PC-9 (cell line): ENCODE measurements at places on chromosomes 3 and 15. TPM values are rescaled to one million over a fixed set of nuclear protein-coding genes. Genes with fewer than 3 reads are reported as not detected.
A peak's percentile ranks its signal among the peaks of the same experiment; 100 is the strongest.

DNA sequence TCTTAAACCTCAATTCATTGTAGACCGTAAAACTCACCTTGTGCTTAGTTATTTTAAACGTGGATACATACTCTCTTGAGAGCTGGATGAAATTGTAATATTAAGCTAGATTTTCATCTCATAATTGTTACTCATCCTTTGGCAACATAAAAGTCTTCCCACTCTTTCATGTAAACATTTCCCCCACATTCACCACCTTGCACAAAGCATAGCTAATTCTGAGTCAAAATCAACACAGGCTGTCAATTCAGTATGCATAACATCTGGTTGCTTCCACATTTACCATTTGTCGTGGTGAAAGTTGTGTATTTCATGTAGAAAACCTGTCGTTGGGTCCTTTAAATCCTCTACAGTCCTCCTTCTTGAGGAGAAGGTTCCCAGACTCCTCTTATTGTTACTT, 524.6 kb downstream of the OTOL1 start:
- H3K27me3 ChIP-seq, result no peaks in the 10 kb centered on the region
- no peaks in the 10 kb centered on the region for H3K4me1 ChIP-seq
- no peak overlapping the region for H3K27ac ChIP-seq
- no peaks in the 10 kb centered on the region for H3K36me3 ChIP-seq

The CISH gene
- total RNA-seq, result 2.7 and 3.2 TPM in 2 replicates

DNA sequence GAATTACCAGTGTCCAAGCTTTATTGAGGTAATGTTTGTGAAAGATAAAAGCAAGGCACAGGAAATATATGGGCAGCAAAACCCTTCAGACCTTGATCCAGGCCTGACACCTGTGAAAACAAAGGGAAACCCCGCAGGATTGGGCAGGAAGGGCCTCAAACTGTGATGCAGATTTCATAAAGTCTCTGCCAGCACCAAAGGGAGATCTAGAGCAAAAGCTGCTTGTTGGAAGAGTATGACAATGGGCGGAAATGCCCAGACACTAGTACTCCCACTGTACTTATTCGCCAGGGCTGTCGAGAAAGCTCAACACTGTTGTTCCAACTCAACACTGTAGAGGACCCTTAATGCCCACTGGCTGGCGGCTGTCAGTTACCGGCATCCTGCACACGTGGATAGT, 207.9 kb downstream of the CD47 start:
- no peak for DNase-seq
- no peaks in the 10 kb centered on the region for H3K36me3 ChIP-seq

DNA sequence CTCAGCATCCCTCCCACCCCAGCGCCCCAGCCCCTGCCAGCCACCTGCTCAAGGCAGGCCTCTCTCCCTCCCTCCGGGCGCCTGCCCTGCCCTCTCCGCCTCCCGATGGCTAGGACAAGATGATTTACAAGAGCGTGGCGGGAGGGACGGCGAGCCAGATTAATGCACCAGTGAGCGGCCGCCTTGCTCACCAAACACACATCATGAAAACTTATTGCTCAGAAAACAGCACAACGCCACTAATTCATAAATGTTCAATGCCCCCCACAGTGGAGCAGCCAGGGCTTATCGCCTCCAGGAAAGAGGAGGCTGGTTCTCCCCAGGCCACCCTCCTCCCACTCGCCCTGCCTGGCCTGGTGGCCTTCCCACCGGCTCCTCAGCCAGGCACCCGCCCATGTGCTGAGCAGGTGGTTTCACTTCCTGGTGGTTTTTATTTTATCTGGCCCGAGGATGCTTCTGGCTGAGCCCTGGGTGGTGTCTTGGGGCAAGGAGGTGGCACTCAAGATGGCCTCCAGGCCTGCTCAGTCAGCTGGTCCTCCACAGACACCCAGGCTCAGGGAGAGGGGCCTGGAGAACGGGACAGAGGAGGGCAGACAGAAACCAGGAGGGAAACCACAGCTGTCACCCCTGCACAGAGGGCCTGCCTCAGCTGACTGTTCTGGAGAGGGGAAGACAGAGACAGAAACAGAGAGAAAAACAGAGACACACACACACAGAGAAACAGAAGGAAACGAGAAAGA, 284.9 kb downstream of the UACA start:
- DNase-seq, result no peak
- H3K4me3 ChIP-seq, result no peak overlapping the region
- H3K4me1 ChIP-seq, result peaks cover 37% of the 10 kb centered on the region
- H3K36me3 ChIP-seq, result no peaks in the 10 kb centered on the region

The NDN gene
- total RNA-seq, result not detected in 2 replicates

GRCh38 chr3:108389372-108389771, 93.0 kb downstream of the HHLA2 start:
- H3K36me3 ChIP-seq, result no peaks in the 10 kb centered on the region
- no peak overlapping the region for H3K4me3 ChIP-seq
- H3K27ac ChIP-seq, result no peak overlapping the region
- no peak for DNase-seq
- no peaks in the 10 kb centered on the region for H3K27me3 ChIP-seq

The CCR8 gene
- total RNA-seq, result not detected in 2 replicates

GRCh38 chr3:123618076-123618708, 33.3 kb upstream of the HACD2 start:
- H3K4me1 ChIP-seq, result peaks cover 46% of the 10 kb centered on the region
- H3K4me3 ChIP-seq, result no peak overlapping the region
- no peaks in the 10 kb centered on the region for H3K36me3 ChIP-seq
- no peaks in the 10 kb centered on the region for H3K27me3 ChIP-seq

- no peaks in the 10 kb centered on the region for H3K4me1 ChIP-seq
- H3K27ac ChIP-seq, result no peak overlapping the region
- no peak overlapping the region for H3K4me3 ChIP-seq
- H3K27me3 ChIP-seq, result peaks cover 97% of the 10 kb centered on the region
Observed at GRCh38 chr3:10444511-10444910, 60.9 kb downstream of the ATP2B2 start.

The TM4SF18 gene
- total RNA-seq, result not detected in 2 replicates

- no peaks in the 10 kb centered on the region for H3K27me3 ChIP-seq
- H3K4me1 ChIP-seq, result no peaks in the 10 kb centered on the region
- no peak overlapping the region for H3K27ac ChIP-seq
Observed at GRCh38 chr3:158528076-158528674, 42.8 kb upstream of the MLF1 start.

The ALG1L2 gene
- 2.2 and 2.6 TPM in 2 replicates for total RNA-seq

GRCh38 chr15:49330166-49330565, 92.9 kb upstream of the FGF7 start:
- no peak overlapping the region for H3K4me3 ChIP-seq
- no peaks in the 10 kb centered on the region for H3K4me1 ChIP-seq
- no peaks in the 10 kb centered on the region for H3K27me3 ChIP-seq
- DNase-seq, result no peak
- H3K27ac ChIP-seq, result no peak overlapping the region
- no peaks in the 10 kb centered on the region for H3K36me3 ChIP-seq

DNA sequence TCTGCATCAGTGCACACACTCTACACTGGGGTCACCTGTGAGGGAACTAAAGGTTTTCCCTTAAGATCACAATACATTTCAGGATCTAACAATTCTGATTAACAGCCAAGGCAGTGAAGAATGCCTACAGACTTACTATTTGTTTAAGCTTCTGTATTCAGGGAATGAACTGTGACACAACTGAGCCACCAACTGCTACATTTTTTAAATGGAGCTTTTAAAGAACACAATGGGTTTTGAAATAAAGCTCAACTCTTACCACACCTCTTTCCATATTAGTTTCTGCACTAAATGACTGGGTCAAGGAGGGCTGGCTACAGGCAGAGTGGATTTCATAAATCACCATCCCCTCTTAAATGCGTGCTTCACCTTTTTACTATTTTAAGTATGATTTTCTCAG, 100.2 kb downstream of the TMCC1 start:
- no peaks in the 10 kb centered on the region for H3K27me3 ChIP-seq
- H3K36me3 ChIP-seq, result no peaks in the 10 kb centered on the region
- peaks cover 51% of the 10 kb centered on the region for H3K4me1 ChIP-seq
- no peak for DNase-seq

DNA sequence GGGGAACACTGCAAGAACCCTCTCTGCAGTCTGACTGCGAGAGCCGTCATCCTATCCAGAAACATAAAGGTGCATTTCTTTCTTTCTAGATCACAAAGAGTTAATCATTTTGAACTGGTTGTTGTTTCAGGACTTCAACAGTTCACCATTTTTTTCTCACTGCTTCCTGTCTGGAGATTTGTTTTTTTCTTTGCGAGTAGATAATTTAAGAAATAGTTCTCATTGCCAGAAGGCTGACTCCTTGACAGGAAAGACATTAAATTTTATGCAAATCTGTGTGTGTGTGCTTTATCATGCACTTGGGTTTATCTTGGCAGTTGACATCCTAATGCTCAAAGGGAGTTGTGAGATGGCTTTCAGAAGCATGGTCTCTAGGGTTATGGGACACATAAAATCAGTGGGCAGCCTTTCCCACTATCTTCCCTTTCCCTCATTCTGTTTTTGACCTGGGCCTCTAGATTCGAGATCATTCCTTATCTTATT, 123.5 kb upstream of the TBL1XR1 start:
- no peaks in the 10 kb centered on the region for H3K4me1 ChIP-seq
- no peaks in the 10 kb centered on the region for H3K36me3 ChIP-seq
- H3K27me3 ChIP-seq, result no peaks in the 10 kb centered on the region
- DNase-seq, result no peak
- no peak overlapping the region for H3K4me3 ChIP-seq
- H3K27ac ChIP-seq, result no peak overlapping the region

DNA sequence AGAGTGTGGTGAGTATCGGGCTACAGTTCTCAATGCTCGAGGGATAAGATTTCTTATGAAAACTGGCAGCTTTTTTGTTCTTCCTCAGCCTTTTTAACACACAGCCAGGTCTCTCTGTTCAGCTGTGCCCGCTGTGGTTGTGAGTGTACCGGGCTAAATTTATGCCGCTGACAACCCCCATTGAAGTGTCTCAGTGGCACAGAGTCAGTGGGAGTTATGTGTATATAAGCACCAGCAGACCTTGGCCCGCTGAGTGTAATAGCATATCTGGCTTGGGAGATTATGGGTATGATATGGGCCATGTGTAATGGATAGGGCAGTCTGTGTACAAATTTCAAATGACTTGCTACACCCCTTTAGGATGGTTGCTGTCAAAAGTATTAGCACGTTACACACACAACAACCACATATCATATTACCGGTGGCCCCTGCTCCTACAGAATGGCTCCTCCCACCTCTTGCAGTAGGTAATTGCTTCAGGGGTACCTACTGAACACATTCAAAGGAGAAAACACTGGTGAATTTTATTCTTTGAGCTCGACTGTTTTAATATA, 26.9 kb upstream of the NR2F2 start:
- H3K4me1 ChIP-seq, result no peaks in the 10 kb centered on the region
- H3K36me3 ChIP-seq, result no peaks in the 10 kb centered on the region
- no peaks in the 10 kb centered on the region for H3K27me3 ChIP-seq
- no peak overlapping the region for H3K27ac ChIP-seq
- H3K4me3 ChIP-seq, result no peak overlapping the region
- no peak for DNase-seq

DNA sequence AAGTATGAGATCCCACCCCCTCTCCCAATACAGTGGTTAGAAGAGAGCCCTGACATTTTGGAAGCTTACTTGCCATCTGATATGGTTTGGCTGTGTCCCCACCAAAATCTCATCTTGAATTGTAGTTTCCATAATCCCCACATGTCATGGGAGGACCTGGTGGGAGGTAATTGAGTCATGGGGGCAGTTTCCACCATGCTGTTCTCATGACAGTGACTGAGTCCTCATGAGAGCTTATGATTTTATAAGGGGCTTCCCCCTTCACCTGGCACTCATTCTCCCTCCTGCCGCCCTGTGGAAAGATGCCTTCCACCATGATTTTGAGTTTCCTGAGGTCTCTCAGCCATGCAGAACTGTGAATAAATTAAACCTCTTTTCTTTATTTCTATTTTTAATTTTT, 28.8 kb upstream of the HES1 start:
- H3K4me3 ChIP-seq, result no peak overlapping the region
- H3K27me3 ChIP-seq, result no peaks in the 10 kb centered on the region
- no peak for DNase-seq
- H3K27ac ChIP-seq, result no peak overlapping the region
- H3K4me1 ChIP-seq, result peaks cover 24% of the 10 kb centered on the region

The LMCD1 gene
- total RNA-seq, result 10.0 and 10.3 TPM in 2 replicates

The MRPS22 gene
- total RNA-seq, result 64.8 and 68.0 TPM in 2 replicates

- DNase-seq, result peak; percentile 69
- H3K4me1 ChIP-seq, result no peaks in the 10 kb centered on the region
Observed at GRCh38 chr3:4656059-4656458, 162.9 kb downstream of the ITPR1 start.
